ENCODE measurements at places on chromosomes 11 and 22. TPM values are rescaled to one million over a fixed set of nuclear protein-coding genes. Genes with fewer than 3 reads are reported as not detected.

The UPK2 gene
- total RNA-seq, result 0.21 TPM

DNA sequence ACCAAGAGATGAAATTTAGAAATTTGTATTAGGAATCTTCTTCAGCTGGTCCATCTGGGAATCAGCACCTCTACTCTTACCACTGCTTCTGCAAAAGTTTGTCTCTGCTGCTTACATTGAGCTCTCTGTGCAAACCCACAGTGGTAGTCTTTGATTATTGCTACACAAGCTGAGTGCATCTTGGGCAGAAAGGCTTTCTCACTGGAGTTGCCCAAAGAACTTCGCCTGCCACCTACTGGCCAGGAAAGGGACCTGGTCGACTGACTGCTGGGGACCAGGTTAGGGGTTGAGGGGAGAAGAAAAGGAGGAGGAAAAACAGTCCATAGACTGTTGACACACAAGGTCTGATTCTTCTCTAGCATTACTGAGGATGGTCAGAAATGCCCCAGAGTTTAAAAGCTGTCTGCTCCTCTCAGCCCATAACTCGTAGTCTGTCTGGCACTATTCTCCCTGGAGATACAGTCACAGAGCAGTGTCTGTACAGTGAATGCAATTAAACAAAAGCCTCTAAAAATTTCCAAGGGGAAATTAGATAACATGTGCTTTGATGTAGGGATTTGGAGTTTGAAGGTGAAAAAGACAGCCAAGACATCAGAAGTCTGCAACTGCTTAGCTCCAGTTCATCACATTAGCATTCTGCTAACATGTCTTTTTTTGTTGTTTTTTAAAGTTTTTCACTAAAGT is 215.0 kb upstream of the CTSC start:
- no peaks in the 10 kb centered on the region for H3K36me3 ChIP-seq
- peaks cover 18% of the 10 kb centered on the region for H3K27me3 ChIP-seq
- H3K4me1 ChIP-seq, result peaks cover 3% of the 10 kb centered on the region
- H3K4me3 ChIP-seq, result no peak overlapping the region
- no peak overlapping the region for H3K27ac ChIP-seq

The PYGM gene
- 1.9 TPM for total RNA-seq

- no peaks in the 10 kb centered on the region for H3K27me3 ChIP-seq
- H3K36me3 ChIP-seq, result peaks cover 24% of the 10 kb centered on the region
- DNase-seq, result no peak
- H3K4me3 ChIP-seq, result no peak overlapping the region
These were observed 131.2 kb upstream of the MTMR2 start for GRCh38 chr11:96054870-96055705.

GRCh38 chr11:65111744-65112545 is at the start of gene TM7SF2:
Gene TM7SF2, plus strand, starts transcription at chr11:65111872. Its CDS starts 144 bp downstream, at chr11:65112016.
- peaks cover 25% of the 10 kb centered on the region for H3K4me1 ChIP-seq
- peak; percentile 93 for DNase-seq
- H3K27ac ChIP-seq, result peak within 1 kb of the TSS; percentile 73
- H3K4me3 ChIP-seq, result peak within 1 kb of the TSS; percentile 88
- H3K36me3 ChIP-seq, result peaks cover 23% of the 10 kb centered on the region

The PATE4 gene
- not detected for total RNA-seq

- H3K36me3 ChIP-seq, result peaks cover 80% of the 10 kb centered on the region
- peaks cover 70% of the 10 kb centered on the region for H3K4me1 ChIP-seq
- no peak overlapping the region for H3K4me3 ChIP-seq
These were observed 46.1 kb downstream of the MYH9 start for GRCh38 chr22:36341640-36342041.

GRCh38 chr11:1553808-1554594 is 18.1 kb downstream of the DUSP8 start:
- no peak for DNase-seq
- no peak overlapping the region for H3K27ac ChIP-seq
- no peaks in the 10 kb centered on the region for H3K36me3 ChIP-seq
- peaks cover 14% of the 10 kb centered on the region for H3K27me3 ChIP-seq
- H3K4me1 ChIP-seq, result no peaks in the 10 kb centered on the region
- H3K4me3 ChIP-seq, result no peak overlapping the region

- H3K36me3 ChIP-seq, result peaks cover 6% of the 10 kb centered on the region
- peaks cover 15% of the 10 kb centered on the region for H3K27me3 ChIP-seq
- no peak overlapping the region for H3K27ac ChIP-seq
- H3K4me3 ChIP-seq, result no peak overlapping the region
These were observed 2.6 kb downstream of the PHLDA2 start for GRCh38 chr11:2926611-2927051.

DNA sequence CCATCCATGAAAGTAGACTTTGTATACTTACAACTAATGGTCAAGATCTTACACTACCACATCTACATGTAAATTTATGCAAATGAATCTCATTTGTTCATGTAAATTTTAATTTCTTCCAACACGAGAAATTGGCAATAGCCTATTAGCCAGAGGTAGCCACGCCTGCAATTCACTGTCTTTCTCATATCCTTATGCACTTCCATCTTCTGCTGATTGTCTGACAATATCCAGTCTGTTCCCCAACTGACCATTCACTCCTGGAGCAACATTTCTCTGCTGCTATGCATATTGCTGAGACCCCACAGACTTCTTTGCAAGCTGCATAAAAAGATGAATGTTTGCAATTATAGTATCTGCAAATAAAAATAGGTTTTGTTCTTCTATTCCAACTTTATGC is 2.5 kb downstream of the NNMT start:
- no peaks in the 10 kb centered on the region for H3K36me3 ChIP-seq
- H3K27ac ChIP-seq, result no peak overlapping the region
- peaks cover 11% of the 10 kb centered on the region for H3K27me3 ChIP-seq
- H3K4me1 ChIP-seq, result no peaks in the 10 kb centered on the region
- no peak for DNase-seq
- no peak overlapping the region for H3K4me3 ChIP-seq

- H3K36me3 ChIP-seq, result no peaks in the 10 kb centered on the region
- no peak overlapping the region for H3K27ac ChIP-seq
- H3K4me1 ChIP-seq, result no peaks in the 10 kb centered on the region
These were observed 6.0 kb upstream of the F2 start for GRCh38 chr11:46712874-46713576.

- H3K27me3 ChIP-seq, result no peaks in the 10 kb centered on the region
- no peak for DNase-seq
These were observed 18.1 kb downstream of the ANO3 start for GRCh38 chr11:26350002-26350401.

The TAGLN gene
- total RNA-seq, result 3.1 TPM

DNA sequence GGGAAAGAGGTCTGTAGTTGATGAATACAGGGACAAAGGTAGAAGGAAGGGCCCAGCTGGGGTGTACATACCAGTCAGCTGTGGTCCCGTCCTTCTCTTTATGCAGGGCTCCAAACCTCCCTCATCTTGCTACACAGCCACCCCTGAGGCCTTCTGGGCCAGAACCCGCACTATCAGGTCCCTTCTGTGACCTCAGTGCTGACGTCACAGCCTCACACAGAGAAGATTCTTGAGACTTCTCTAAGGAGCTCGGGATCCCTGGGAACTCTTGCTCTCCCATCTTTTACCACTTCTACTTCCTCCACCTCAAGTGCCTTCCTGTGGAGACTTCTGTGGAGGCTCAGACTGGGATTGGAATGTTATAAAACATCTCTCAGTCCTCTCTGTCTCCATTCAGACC is at the start of gene UBQLN3:
TSS of gene UBQLN3 (minus strand) at position 155 of the 400 bp plus-strand sequence. CDS start 399 bp downstream, outside the sequence.
- DNase-seq, result no peak
- no peaks in the 10 kb centered on the region for H3K36me3 ChIP-seq
- H3K27ac ChIP-seq, result no peak within 1 kb of the TSS

The NCR3LG1 gene
- total RNA-seq, result 11.4 TPM

The KCNQ1 gene
- total RNA-seq, result 4.0 TPM

DNA sequence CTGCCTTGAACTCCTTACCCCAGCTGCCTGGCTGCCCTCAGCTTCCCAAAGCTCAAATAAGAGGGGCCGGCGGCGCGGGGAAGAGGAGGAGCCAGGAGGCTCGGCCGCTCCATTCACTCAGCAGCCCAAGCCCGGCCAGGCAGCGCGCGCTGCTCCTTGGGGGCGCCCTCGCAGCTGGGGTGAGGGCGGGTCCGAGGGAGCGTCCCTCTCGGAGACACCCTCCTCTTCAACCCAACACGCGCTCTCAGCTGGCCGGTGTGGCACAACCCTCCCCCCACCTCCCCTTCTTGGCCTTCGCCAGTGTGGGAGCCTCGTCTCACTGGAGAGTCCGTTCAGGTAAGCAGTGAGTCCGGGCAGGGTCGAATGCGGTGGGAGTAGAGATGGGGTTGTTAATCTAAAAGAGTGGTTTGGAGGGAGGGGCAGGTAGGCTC is at the start of gene WT1:
TSS of gene WT1 (minus strand) at position 29 of the 431 bp plus-strand sequence.
- peaks cover 3% of the 10 kb centered on the region for H3K36me3 ChIP-seq
- H3K4me3 ChIP-seq, result no peak within 1 kb of the TSS
- no peak for DNase-seq
- peaks cover 14% of the 10 kb centered on the region for H3K4me1 ChIP-seq
- H3K27me3 ChIP-seq, result peaks cover 81% of the 10 kb centered on the region
- H3K27ac ChIP-seq, result no peak within 1 kb of the TSS

DNA sequence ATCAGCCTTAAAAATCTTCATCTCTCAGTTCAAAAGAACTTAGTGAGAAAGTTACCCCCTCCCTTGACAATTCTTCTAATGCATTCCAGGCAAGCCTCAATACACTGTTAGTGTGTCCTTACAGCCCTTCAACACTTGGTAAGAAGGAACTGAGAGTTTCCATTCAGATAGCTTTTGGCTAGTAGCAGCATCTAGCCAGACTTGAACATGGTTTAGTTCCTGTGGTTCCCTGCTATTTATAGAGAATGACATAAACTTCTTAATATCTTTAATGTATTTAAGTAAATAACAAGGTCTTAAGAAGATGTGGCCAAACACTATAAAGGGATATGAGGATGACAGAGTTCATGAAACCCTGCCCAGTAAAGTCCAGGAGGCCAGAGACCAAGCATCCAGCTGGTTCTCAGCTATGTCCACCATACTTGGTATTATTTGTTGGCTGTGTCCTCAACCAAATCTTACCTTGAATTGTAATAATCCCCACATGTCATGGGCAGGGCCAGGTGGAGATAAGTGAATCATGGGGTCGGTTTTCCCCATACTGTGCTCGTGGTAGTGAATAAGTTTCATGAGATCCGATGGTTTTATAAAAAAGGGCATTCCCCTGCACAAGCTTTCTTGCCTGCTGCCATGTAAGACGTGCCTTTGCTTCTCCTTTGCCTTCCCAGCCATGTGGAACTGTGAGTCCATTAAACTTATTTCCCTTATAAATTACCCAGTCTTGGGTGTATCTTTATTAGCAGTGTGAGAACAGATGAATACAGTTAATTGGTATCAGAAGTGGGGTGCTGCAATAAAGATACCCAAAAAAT is 132.4 kb downstream of the LARGE1 start:
- no peaks in the 10 kb centered on the region for H3K36me3 ChIP-seq
- no peak overlapping the region for H3K4me3 ChIP-seq
- DNase-seq, result no peak
- no peaks in the 10 kb centered on the region for H3K4me1 ChIP-seq
- no peak overlapping the region for H3K27ac ChIP-seq
- no peaks in the 10 kb centered on the region for H3K27me3 ChIP-seq

- no peaks in the 10 kb centered on the region for H3K27me3 ChIP-seq
- peak overlapping the region; percentile 84 for H3K4me3 ChIP-seq
- H3K4me1 ChIP-seq, result no peaks in the 10 kb centered on the region
- H3K36me3 ChIP-seq, result no peaks in the 10 kb centered on the region
- peak; percentile 19 for DNase-seq
- no peak overlapping the region for H3K27ac ChIP-seq
These were observed 615 bp downstream of the FADS3 start for GRCh38 chr11:61890529-61891330.

DNA sequence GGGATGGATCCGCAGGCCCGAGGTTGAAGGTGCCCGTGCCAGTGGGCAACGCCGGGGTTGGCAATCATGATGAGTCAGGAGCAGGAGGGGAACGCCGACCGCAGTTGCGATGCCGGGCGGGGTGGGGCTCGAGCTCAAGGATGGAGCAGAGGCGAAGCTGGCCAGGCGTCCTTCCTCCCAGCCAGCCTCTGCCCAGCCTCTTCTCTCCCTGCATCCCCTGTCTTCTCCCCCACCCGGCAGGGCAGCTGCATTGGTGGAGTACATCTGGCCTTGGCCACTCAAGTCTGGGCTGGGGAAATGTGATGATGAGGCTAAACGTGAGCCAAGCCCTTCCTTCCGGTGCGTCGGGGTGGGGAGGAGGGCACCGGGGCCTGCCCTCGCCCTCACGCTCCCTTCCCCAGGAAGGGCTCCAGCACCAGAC is 3.9 kb downstream of the IFITM10 start:
- no peak overlapping the region for H3K4me3 ChIP-seq
- no peaks in the 10 kb centered on the region for H3K4me1 ChIP-seq
- no peak overlapping the region for H3K27ac ChIP-seq
- no peak for DNase-seq
- no peaks in the 10 kb centered on the region for H3K36me3 ChIP-seq

The BAIAP2L2 gene
- total RNA-seq, result 0.34 TPM

DNA sequence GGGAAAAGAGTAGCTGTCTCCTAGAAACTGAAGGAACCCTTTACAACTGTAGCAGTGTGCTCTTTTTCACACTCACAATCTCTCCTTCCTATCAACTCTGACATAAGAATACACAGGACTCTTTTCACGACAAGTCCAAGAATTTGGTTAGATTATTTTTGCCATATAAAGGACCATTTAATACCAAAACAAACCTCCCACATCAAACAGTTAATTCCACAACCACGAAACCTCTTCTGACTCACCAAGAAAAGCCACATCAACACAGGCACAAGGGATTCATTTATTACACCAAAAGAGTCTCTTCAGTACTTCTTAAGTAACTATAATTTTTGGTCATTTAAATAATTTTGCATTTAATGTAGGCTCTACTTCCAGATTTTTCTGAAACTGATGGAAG is 222.6 kb upstream of the PITPNB start:
- H3K4me3 ChIP-seq, result no peak overlapping the region
- no peaks in the 10 kb centered on the region for H3K36me3 ChIP-seq
- peaks cover 5% of the 10 kb centered on the region for H3K27me3 ChIP-seq

The PGA5 gene
- total RNA-seq, result not detected

The SHANK2 gene
- total RNA-seq, result not detected

All from activated T-helper 2 cell treated with anti-CD3 and anti-CD28 coated beads, Interferon-gamma antibody, Interleukin-2, Interleukin-4, amounts not matched to agents 10 μg/mL and 5 μg/mL and 100 μg/mL, durations not matched to agents 14 hours and 24 hours and 36 hours (primary cell).